Adipocyte (in vitro differentiated cells): ENCODE measurements at places on chromosomes 7 and 10.

- DNase-seq: peak; percentile 20
These were observed 1.5 kb downstream of the ACTR3B start for GRCh38 chr7:152760854-152761748.

GRCh38 chr7:51295440-51296245, 21.0 kb downstream of the COBL start:
- DNase-seq: no peak

- peak; percentile 89 for DNase-seq
These were observed 40.3 kb downstream of the CPVL start for GRCh38 chr7:29105752-29106668.

DNA sequence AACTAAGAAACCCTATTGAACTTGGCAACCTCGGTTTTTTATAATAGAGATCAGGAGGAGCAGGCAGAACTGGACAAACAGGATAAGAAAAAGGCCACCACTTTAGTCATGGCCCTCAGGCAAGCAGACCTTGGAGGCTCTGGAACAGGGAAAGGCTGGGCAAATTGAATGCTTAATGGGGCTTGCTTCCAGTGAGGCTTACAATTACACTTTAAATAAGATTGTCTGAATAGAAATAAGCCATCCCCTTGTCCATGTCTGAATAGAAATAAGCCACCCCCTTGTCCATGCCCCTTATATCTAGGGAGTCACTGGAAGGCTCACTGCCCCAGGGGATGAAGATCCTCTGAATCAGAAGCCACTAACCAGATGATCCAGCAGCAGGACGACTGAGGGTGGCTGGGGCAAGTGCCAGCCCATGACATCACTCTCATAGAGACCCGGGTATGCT, 40.6 kb downstream of the AKR1B15 start:
- no peak for DNase-seq

DNA sequence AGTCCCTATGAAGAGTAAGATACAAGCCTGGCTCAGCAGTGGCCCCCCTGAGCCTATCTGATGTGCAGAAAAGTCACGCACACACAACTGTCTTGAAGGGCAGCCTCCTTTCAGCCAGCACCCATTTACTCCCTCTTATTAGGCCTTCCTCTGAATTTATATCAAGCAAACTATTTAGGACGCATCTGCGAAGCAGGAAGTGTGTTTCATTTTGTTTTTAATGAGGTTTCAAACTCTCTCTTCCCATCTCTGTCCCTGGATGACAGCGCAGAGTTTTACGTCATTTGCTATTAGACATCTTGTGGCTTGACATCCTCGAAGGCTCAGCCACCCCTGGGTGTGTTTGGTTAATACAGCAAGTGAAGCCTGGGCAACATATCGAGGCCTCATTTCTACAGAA, 79.5 kb downstream of the CUX1 start:
- no peak for DNase-seq

- DNase-seq: no peak
These were observed 286.1 kb upstream of the C7orf33 start for GRCh38 chr7:148304456-148304855.

DNA sequence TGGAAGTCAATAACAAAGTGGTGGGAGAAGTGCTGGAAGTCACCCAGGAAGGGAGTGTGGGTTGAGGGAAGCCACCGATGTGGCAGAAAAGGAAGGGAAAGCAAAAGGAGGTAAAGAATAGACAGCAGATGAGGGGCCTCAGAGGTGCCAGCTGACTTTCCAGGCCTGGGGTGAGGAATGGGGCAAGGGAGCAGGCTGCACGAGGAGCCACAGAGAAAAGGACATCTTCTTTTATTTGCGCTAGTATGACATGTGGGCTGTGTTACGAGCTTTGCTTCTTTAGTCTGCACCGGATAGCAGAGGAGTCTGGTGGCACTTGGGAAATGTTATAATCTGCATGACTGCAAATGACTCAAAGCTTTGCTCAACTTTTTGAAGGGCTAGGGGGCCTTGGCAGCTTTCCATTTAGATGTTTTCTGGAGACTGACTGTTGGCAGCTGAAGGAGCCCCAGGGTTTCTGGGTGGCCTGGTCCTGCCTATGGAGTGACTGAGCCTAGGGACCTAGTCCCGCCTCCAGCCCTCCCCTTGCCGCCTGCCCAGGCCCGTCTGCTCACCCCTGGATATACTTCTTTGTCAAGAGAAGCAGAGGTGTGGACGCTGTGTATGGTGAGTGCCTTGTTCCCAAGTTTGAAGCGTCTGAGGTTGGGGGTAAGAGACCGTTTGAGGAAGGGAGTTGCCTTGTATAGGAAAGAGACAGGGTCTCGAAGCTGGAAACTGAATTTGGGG, 5.1 kb downstream of the PRXL2A start:
- DNase-seq: peak; percentile 96

DNA sequence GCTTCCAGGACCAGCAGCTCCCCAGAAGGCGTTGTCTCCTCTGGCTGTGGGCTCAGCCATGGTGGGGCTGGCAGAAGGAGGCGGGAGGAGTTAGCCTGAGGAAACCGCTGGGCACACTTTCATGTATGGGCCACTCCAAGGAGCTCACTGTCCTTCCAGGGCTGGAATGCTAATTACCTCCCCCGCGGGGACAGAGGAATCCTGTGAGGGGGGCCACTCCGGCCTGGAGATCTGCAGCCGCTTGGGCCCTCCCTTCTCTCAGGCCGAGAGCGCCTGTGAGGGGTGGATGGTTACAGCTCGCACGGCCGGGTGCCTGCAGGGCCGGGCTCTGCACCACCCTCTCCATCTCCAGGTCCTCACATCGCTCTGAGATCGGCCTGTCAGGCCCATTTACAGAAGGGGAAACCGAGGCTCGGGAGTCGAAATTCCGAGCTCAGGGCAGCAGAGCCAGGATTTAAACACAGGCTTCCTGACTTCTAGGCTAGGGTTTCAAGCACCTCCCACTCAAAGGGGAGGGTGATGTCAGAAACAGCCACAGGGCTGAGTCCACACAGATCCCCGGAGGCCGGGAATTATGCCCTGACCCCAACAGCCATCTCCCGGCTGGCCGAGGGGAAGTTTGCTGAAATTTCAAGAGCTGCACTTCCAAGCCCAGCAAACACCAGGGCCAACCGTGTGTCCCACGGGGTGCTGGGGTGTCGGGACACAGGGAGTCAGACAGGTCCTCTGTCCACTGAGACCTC, 59.1 kb downstream of the PDGFA start:
- DNase-seq: peak; percentile 57

DNA sequence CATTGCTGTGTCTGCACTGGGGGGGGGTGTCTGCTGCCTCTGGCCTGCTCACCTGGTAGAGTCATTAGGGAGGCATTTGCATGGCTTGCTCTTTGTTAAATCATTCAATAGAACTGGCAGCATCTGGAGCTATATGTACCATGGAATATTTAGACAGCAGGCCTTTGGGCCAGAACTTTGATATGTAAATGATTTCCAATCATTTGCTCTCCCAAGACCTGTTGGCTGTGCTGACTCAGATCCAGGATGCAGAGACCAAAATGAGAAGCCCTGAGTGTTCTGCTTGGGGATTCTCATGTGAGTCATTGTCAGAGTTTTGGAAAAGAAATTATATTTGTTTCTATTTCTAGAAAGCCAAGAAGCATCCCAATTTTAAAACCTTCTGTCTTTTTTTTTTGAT, 257.6 kb upstream of the IGFBP3 start:
- DNase-seq: peak; percentile 28

GRCh38 chr7:36040679-36041078, 112.4 kb upstream of the EEPD1 start:
- DNase-seq: peak; percentile 68

DNA sequence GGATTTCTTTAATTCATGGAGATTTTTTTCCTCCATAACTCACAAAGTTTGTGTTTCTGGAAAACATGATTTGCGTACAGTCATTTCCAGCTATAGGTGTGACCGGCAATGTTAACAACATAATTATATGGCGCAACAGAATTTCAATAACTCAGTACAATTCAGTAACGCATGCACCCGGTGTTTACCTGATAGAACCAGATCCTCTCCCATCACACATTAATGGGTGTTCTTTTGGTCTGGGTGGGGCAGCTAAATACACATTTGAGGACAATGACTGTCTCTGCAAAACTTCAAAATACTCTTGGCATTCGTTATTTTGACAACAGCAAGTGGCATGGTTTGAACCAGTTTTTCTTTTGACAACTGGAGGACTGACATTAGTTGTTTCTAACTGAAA, 102.3 kb downstream of the KLF6 start:
- no peak for DNase-seq
